ENCODE measurements at places on chromosomes 11 and 22.

GRCh38 chr22:46162771-46163556 is 12.6 kb downstream of the PPARA start:
- no peak for DNase-seq

DNA sequence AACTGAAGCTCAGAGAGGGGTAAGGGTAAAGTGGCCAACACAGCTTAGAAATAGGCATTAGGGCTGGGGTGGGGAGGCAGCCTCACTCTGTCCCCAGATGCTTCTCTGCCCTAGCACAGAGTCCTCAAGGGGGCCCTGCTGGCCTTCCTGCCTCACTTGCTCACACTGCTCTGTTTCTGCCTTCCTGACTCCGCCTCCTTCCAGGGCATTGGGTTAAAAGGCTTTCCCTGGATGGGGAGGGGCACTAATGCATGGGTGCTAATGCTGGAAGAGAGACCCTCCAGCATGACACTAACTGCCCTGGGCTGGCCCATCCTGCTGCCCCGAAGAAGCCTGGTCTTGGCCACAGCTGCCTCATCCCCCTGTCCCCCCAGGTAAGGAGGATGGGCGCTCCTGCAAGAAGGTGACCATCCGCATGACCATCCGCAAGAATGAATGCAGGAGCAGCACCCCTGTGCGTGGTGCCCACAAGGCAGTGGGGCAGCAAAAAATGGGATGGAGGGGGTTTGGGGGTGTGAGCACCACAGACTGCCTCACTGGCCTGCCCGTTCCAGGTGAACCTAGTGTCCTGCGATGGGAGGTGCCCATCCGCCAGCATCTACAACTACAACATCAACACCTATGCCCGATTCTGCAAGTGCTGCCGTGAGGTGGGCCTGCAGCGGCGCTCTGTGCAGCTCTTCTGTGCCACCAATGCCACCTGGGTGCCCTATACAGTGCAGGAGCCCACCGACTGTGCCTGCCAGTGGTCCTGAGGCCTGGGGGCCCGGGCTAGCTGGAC is 74.0 kb upstream of the MYOD1 start:
- no peak for DNase-seq

- DNase-seq = no peak
Observed at GRCh38 chr11:125431481-125431880, 64.6 kb downstream of the FEZ1 start.

- DNase-seq = no peak
Observed at GRCh38 chr11:127003260-127003981, 2.9 kb upstream of the KIRREL3 start.

GRCh38 chr11:115425816-115426215 is 78.4 kb downstream of the CADM1 start:
- no peak for DNase-seq

DNA sequence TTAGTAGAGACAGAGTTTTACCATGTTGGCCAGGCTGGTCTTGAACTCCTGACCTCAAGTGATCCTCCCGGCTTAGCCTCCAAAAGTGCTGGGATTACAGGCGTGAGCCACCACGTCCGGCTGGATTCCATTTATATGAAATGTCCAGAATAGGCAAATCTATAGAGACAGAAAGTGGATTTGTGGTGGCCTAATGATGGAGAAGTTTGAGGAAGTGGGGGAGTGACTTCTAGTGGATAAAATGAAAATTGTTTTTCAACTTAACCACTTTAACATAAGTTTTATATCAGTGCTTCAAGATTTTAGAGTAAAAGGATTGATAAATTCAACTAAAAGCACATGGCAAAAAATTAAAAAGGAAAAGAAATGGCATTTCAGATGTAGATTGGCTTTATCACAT is 66.2 kb downstream of the HIPK3 start:
- no peak for DNase-seq

GRCh38 chr11:61142424-61142823 is 18.8 kb downstream of the VPS37C start:
- DNase-seq = no peak

DNA sequence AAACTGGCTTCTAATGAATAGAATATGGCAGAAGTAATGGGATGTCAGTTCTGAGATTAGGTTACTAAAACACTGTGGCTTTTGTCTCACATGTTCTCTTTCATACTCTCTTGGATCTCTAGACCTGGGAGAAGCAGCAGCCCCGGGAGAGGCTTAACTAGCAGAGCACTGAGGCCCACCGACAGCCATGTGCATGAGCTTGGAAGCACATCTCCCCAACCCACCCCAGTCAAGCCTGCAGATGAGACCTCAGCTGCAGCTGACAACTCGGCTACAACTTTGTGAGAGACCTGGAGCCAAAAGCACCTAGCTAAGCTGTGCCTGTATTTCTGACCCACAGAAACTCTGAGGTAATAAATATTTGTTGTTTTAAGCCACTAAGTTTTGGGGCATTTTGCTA is 100.8 kb downstream of the TRIM29 start:
- DNase-seq = no peak

DNA sequence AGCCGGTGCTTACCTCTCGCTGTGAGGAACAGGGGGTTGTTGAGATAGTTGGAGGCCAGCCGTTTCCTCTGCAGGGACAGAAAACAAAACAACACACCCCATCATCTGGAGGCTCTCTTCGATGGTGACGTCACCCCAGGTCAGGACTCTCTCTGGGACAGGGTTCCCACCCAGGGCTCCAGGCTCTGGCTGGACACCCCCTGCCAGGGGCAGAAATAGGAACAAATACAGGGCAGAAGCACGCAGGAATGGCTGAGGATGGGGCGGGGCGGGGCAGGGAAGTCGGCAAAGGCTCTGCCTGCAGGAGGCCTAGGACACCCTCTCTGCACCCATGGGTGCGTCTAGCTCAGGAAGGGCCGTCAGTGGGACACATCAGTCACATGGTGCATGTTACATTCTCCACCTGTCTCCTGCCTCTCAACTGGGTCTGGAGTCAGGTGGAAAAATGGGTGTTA is 118.5 kb downstream of the PHF21B start:
- DNase-seq = no peak

- DNase-seq = no peak
Observed at GRCh38 chr11:10247011-10247410, 47.0 kb downstream of the SBF2 start.

DNA sequence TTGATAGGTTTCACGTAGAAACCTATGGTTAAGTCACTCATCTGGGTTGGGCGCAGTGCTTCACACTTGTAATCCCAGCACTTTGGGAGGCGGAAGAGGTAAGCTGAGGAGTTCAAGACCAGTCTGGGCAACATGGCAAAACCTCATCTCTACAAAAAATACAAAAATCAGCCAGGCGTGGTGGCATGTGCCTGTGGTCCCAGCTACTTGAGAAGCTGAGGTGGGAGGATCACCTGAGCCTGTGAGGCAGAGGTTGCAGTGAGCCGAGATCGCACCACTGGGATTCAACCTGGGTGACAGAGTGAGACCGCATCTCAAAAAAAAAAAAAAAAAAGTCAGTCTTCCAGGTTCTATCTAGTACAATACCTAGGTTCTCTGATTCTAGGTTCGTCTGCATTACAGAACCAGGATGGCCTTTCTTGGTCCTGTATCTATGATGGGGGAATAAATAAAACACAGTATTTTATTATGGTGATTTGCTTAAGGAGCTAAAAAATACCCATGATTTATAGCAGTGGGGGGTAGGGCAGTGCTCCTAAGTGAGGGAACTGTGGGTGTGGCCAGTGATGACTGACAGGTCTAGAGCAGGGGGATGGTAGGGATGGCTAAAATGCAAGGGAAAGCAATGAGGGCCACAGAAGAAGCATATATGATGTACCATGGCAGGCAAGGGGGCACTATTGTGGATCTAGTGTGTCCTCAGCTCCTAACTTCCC is 65.5 kb upstream of the NUP160 start:
- no peak for DNase-seq

- DNase-seq = no peak
Observed at GRCh38 chr11:68508425-68508824, 47.9 kb downstream of the PPP6R3 start.

DNA sequence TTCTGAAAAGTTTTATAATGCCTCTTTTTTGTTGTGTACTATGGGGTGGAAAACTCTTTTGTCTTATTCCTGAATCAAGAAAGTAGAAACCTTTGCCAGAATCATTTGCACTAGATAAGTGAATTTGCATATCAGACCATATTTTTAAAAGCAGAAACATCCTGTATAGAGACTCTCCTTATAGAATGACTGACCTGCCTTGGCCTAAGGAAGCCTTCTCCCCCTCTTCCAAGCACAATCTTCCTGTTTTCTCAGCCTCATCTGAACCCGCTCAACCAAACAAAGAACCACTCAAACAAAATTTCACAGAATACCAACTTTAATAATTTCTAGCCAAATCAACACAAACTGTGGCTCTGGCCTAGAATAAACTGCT is 60.3 kb downstream of the SIK3 start:
- no peak for DNase-seq

DNA sequence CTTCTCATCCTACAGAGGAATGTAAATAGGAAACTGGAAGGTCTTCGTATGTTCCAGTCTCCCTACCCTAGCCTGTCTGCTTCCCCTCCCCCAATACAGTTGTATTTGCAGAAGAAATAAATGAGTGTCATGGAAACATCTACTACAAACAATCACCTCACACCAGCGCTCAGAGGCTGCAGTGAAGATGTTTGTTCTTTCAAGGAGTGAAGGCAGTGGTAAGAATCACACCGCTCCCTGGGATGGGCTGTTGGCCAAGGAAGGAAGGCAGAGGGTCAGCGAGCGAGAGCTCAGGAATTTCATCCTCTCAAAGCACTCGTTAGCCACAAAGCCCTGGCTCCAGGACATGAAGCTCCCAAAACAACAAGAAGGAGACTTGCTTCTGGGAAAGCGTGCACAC is 1.1 kb upstream of the IGSF9B start:
- DNase-seq = no peak

DNA sequence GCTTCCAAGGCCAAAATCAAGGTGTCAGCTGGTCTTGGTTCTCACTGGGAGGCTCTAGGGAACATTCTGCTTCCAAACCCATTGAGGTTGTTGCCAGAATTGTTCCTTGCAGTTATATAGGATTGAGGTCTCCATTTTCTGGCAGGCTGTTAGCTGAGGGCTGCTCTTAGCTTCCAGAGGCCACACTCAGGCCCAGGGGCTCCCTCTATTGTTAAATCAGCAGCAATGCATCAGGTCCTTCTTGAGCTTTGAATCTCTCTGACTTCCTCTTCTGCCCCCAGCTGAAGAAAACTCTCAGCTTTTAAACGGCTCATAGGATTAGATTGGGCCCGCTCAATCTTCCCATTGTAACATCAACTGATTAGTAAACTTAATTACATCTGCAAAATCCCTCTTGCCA is 39.3 kb upstream of the BSX start:
- DNase-seq = no peak

DNA sequence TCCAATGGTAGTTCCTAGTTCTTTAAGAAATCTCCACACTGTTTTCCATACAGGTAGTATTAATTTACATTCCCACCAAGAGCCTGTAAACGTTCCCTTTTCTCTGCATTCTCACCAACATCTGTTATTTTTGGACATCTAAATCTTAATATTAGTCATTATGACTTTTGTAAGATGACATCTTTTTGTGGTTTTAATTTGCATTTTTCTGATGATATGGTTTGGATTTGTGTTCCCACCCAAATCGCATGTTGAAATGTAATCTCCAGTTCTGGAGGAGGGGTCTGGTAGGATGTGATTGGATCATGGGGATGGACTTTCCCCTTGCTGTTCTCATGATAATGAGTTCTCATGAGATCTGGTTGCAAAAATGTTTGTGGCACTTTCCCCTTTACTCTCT is 89.0 kb downstream of the MUC15 start:
- DNase-seq = no peak

DNA sequence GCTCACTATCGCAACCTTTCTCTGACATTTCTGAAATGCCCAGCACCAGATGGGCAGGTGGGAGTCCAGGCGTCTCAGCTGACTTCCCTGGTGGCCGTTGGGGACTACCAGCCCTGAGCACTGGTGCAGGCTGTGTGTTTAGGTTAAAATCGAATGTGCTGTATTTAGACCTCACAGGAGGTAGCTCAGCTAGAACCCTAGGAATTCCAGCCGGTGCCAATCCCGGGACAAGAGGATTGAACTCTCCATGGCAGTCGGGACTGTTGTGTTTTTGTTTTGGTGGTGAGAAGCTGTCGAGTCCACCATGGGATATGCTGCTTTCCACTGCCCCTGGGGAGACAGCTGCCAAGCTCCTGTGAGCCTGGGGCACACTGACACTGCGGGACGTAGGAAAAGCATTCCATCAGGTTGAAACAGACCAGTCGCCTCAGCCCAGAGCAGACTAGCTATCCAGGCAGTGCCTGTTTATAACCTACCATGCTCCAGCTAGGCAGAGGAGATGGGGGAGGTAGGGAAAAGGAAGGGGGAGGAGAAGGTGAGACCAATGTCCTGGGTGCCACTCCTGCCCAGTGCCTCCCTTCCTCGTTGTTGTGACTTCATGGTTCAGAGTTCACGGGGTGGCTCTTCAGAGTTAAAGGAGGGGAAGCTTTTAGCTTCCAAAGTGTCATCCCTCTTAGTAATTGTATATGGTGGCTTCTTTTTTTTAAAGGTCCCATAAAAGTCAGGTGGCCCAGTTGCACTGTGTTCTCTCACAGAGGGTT is 53.0 kb downstream of the MICAL2 start:
- no peak for DNase-seq

DNA sequence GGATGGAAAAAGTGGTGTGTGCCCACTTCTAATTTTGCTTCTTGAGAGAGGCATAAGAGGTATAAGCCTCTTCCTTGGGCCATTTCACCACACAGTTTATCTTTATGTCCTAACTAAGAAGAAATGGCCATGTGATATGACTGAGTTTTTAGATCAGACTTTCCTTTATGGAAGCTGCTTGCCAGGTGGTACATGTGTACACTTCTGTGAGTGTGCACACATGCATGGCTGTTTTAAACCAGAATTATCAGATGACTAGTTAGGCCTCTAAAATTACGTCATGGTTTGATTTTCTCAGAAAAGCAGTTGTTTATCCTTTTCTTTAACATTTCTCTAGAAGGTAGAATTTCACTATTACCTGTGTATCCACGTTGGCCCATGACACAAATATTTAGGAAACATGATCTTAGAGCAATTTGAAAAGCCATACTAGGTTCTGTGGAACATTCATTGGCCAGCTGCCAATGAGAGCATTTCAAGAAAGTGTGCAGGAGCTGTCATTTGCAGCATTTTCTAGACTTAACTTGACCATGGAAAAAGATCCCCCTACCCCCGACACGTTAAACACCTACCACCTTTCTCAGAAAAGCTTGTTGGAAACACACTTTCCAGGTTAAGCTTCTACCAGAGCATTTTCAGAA is 109.2 kb upstream of the GAL start:
- DNase-seq = no peak

GRCh38 chr11:5364214-5364613 is 12.9 kb downstream of the OR51B6 start:
- DNase-seq = no peak

- DNase-seq = no peak
Observed at GRCh38 chr11:109785714-109786113, 307.5 kb upstream of the ZC3H12C start.
